H9 (cell line): ENCODE measurements at places on chromosomes 4 and X.

DNA sequence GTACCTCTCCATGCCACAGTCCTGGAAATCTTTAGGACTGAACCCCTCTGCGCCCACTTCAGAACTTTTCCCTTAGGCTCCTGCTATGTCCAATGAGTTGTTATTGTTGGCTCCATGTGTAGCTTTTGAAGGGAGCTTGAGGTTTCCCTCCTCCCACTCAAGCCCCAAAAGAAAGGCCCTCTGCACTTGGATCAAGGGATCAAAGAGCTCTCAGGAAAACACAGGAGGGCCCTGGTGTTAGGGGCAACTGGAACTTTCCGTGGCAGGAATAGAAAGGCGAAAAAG is 135.0 kb downstream of the RASL11B start:
- no peak for DNase-seq

- DNase-seq, result no peak
Measured at GRCh38 chrX:108299101-108299591, 139.1 kb downstream of the COL4A6 start.

DNA sequence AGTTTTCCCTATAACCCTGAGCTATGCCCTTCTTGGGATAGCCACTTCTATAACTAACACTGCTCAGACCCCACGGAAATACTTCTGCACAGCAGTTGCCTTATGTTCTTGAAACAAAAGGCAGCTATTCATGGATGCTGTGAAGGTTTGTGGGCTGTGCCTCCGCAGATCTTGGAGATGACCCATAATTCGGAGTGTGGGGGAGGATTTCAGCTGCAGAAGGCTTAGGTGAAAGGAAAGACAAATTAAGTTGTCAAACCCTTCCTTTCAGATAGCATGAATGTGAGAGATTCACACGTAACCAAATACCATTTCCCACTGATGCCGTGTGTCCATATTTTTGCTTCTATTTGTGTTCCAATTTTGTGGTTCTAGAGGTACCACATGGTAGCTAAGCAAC is 38.1 kb upstream of the NYX start:
- no peak for DNase-seq

DNA sequence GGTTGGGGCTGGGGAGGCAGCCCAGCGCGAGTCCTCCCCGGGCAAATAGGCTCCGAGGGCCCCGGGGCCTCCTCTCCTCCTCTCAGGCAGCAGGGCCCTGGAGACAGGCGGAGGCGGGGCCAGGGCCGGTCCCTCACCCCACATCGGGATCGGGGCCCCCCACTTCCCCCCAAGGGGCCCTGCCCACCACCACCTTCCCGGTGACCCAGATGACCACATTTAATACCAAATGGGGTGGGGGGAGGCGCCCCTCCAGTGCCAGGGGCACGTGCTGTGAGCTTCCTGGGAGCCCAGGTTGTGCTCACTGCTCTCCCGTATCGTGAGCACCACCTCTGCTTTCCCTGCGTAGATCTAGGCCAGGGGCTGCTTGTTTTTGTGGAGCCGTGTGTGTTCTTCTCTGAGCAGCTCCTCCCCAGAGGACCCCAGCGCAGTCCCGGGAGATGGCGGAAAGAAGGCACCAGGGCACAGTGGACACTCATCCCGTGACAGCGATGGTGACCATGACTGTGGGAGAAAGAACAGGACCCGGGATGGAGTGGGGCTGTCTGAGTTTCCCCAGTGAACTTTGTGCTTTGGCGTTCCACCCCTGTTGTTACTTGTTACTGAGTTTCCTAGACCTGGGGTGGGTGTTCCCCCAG is 2.1 kb downstream of the PNMA6A start:
- no peak for DNase-seq

- DNase-seq, result no peak
Measured at GRCh38 chrX:20802036-20802435, 535.3 kb upstream of the RPS6KA3 start.

- no peak for DNase-seq
Measured at GRCh38 chr4:131257241-131257640, 1891.9 kb upstream of the PCDH10 start.

- no peak for DNase-seq
Measured at GRCh38 chr4:58953575-58953974, 1843.4 kb upstream of the IGFBP7 start.

- DNase-seq, result no peak
Measured at GRCh38 chr4:164904336-164904735, 27.4 kb downstream of the APELA start.

DNA sequence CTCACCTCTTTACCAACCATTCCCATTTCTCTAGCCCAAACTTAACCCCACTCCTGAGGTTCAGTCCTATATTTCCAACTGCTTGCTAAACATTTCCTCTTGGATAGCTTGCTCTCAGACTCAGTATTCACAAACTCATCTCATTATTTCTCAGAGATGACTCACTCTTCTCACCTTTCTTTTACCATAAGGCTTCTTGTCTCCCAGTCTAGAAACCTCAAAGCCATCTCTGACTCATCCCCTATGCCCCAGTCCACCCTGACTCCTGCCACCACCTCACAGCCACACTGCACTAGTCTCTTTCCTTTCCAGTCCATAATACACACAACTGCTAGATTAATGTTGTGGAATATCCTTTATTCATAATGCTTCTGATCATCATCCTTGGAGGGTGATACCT is 4.8 kb downstream of the FRMPD3 start:
- no peak for DNase-seq

DNA sequence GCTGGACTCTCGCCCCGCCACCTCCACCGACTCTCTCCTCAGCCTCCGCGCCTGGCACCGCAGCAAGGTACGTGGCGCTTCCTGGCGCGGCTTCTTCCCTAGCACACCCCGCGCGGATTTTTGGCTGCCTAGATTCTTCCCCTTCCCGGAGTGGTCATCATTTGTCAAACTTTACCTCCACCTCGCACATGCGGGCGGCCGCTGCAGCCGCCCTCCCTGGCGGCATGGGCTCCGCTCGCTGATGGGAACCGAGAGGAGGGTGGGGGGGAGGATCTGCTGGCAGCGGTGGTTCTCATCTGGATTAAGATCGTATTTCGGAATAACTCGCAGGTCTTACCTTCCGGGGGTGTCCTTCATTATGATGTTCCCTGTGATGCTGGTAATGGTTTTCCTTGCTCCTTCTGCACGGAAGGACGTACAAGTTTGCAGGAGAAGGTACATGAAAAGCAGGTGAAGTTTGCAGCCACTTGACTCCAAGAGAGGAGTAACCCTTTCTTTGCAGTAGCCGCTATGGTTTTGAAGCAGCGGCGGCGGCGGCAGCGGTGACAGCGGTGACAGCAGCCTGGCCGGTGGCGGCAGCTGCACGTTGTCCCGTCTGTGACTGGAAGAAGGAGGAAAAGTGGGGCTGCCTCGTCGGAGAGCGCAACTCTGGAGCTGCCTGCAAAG is 2183.9 kb upstream of the TENM3 start:
- peak; percentile 47 for DNase-seq

- peak; percentile 34 for DNase-seq
Measured at GRCh38 chr4:87353592-87353991, 30.9 kb upstream of the HSD17B13 start.

GRCh38 chr4:10074076-10074766 is 42.4 kb downstream of the WDR1 start:
- DNase-seq, result no peak

DNA sequence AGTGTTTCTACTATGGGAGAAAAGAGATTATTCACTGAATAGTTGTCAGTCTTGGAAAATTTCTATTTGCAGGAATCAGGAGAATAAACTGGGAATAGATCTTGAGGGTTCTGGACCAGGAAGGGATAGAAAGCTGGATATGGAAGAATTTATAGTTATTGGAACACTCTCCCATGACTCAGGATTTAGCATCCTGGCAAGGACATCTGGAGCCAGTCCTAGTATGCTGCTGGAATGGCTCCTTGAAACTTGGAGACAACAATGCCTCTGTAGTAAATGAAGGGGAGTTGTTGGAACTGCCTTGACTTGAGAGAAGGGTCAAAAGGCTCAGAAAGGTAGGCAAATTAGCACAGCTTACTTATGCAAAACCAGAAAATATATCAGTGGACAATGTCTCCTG is 23.5 kb upstream of the THOC2 start:
- DNase-seq, result no peak

DNA sequence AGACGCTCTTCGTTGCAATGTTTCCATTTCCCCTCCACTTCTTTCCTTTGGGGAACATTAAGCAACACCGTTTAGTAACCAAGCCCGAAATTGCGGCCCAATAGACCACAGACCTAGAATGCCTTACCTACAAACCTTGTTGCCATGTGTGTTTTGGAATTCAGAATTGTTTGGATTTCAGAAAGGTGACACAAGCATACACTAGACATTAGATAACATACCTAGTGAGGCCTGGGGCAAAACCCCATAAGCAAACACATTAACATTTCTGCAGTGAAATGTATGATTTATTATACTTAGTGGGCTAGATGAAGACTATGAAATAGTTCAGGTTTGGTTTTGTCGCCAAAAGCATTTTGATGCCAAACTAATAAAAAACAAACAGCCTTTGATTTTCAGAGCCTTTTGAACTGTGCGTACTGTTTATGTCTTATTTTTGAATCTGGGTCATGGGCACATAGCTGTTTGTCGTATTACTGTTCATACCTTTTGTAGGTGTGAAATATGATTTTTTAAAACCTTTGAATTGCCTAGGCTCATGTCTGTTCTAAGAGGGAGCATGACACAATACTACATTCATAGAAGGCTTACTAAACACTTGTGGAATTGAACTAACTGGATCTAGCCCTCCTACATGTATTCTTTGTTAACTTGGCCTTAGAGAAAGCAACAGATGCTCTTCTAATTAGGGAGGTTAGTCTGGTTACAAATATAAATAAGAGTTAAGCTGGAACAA is 88.6 kb upstream of the TMEM164 start:
- DNase-seq, result no peak

GRCh38 chr4:109432696-109433095 is 919 bp upstream of the SEC24B start:
- DNase-seq, result no peak

DNA sequence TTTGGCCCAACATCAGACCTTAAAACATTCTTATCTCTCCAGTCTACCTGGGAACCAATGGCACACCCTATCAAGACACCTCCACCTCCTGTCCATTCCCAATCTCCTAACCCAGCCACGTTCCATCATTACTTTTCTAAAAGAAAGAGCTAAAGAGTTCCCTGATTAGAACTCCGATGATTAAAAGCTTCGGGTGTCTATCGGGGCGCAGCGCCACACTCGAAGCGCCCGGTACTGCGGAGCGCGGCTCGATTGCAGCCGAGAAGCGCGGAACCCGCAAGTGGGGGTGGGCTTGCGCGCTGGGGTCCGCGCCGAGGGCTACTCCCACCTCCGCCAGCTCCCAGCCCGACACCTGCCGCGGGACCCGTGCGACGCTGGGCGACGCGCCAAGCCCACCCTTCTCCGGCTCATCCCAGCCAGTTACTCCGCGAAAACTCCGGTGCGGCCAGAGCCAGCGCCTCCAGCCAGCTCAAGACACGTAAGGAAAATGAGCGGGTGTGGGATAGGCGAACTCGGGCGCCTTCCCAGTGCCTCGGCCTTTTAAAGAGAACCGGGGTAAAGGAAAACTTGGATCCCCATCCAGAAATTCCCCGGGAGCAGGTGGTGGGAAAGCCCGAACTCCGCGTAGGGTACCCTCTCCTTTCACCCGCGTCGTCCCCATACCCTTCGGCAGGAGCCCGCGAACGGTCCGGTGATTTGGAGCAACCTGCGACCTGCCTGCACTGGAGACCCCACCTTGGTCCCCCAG is 593 bp downstream of the NPY1R start:
- DNase-seq, result peak; percentile 45

- DNase-seq, result no peak
Measured at GRCh38 chr4:40710484-40711254, 39.1 kb upstream of the NSUN7 start.

GRCh38 chr4:169485791-169486742 is 126.3 kb downstream of the NEK1 start:
- no peak for DNase-seq

DNA sequence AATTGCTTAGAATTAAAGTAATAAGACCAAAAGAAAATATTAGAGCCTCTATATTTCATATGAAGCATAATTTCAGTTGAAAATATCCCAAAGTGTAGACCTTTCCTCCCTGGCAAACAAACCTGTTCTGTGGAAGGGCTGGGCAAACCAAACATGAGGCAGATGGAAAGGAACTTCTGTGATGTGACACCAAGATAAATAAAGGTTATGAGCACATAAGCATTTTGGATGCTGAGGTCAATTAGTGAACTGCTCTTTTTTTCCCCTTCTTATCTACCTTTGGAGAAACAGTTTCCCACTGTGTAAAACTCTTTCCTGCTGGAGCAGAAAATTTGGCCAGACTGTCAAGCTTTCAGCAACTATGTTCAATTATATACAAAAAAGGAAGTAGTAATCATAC is 109.6 kb upstream of the STIM2 start:
- no peak for DNase-seq

DNA sequence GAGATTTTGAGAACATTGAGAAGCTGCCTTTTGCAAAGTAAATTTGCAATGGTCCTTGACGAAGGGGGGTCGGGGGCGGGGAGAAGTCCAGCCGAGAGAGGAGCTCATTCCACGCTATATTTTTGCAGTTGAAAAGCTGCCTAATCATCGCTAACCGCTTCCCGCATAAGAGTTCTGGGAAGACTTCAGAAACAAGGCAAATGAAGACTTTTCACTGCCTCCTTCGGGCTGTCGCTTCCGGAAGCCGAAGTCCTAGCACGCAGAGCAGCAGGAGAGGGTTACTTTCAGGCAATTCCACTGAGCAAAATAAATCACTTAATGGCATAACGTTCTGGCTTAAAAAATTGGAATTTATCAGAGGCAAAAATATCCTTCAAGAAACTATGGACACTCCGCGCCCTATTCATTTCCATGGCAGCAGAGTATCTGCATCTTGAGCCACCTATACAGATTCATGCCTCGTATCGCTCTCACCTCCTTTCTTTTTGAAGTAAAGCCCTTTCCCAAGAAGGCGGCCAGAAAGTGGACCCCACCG is 2.6 kb upstream of the LRAT start:
- peak; percentile 55 for DNase-seq

DNA sequence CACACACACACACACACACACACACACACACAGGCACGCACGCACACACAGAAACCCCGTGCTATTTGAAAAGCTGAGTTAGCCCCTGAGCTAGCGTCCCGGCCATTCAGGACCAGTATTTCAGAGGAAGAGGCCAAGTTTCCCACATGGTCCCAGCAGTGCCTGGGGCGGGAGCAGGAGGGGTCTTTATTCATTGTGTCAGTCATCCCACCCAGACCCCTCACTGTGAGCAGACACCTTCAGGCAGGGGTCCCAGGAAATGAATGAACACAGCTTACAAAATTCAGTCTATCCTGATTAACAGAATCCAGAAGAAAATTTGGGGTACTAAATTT is 58.1 kb downstream of the ZFYVE28 start:
- DNase-seq, result no peak

- no peak for DNase-seq
Measured at GRCh38 chr4:137454767-137455166, 77.5 kb downstream of the PCDH18 start.

- DNase-seq, result no peak
Measured at GRCh38 chrX:116204932-116205331, 34.4 kb downstream of the AGTR2 start.

DNA sequence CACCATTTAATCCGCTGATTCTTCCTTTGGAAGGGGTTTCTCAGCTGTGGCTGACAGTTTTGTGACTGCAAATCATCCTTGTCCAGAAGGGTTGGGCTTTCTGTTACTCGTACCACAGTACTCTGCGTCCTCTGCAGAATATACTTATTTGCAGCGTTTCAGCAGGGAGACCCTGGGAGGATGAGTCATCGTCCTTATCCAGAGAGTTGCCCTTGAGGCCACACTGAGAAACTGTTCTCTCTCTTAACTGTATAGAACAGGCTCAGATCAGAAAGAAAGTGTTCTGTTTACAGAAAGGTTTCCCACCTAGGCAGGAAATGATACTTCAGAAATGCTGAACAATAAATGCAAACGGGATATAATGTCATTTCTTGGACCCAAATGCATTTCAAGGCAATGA is 47.8 kb upstream of the DDX53 start:
- DNase-seq, result no peak
